ENCODE measurements at places on chromosomes 2 and 18.

- DNase-seq: no peak
Measured at GRCh38 chr2:26809211-26809610, 23.4 kb downstream of the CENPA start.

GRCh38 chr2:239128706-239129105, 272.1 kb downstream of the HDAC4 start:
- DNase-seq: no peak

GRCh38 chr2:172606285-172606684, 50.4 kb downstream of the PDK1 start:
- DNase-seq: no peak

GRCh38 chr18:9086015-9086414, 16.5 kb upstream of the NDUFV2 start:
- DNase-seq: no peak

DNA sequence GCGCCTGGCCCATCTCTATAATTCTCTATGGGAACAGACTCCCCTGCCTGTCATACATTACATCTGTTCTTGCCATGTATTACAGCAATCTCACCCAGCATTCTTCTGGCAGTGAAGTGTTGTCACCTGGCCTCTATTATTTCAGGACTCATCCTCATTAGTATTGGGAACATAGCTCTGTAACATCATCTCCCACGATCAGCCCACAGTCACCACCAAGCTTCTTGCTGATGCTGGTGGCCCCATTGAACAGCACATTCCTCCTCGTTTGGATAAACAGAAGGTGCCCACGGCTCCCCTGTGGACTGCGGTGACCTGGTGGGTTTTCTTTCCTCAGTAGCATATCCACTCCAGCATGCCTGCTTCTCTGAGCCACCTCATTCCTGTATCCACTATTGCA, 21.5 kb downstream of the CHCHD5 start:
- DNase-seq: no peak

DNA sequence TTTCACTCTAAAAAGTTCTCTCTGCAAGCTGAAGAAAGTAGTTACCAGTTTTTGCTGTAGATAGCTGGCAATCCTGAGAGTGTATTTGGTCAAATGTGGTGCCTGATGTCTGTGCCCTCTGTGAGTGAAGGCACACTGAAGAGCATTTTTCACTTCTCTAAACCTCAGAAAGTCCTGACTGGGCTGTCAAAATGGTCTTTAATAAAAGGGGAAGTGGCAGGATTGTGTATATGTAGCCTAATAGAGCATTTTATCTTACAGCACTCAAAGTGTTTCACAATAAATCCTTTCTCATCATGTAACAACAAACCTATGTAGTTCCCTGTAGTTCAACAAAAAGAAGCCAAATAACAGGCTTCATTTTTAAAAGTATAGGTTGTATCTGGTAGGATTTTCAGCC, 1552.3 kb upstream of the SLC39A10 start:
- DNase-seq: no peak

- no peak for DNase-seq
Measured at GRCh38 chr18:210733-211132, 52.4 kb downstream of the USP14 start.

GRCh38 chr2:190272457-190272842, 47.2 kb downstream of the HIBCH start:
- no peak for DNase-seq

GRCh38 chr2:38706846-38707345, 41.0 kb downstream of the GALM start:
- DNase-seq: no peak

DNA sequence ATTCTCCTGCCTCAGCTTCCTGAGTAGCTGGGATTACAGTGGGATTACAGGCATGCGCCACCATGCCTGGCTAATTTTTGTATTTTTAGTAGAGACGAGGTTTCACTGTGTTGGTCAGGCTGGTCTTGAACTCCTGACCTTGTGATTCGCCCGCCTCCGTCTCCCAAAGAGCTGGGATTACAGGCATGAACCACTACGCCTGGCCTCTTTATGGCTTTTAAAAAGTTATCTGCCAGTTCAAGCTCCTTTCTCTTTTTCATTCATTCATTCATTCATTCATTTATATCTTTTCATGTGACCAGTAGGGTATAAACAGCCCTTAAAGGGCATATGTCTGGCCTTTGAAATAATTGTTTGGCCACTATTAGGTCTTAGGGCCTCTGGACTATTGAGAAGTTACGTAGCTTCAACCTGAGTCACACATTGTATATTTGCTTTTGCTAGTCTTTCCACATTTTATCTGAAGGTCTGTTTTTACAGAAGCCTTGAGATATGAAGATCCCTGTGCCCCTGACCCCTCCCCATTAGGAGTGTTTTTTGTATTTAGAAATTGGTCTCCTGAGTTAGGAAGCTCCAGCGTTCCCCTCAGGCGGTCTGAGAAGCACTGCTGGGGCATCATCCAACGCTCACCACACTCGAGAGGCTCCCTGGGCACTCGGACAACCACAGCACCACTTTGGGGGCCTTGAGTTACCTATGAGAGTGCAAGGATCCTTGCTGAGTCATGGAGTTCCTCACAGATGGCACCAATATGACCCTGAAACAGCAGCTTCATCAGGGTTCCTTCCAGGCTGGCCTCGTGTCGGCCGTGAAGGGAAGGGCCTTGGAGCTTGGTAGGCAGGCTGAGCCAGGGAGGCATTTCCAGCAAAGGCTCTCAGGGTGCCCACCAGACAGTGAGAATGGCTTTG, 21.8 kb downstream of the FZD5 start:
- DNase-seq: no peak

GRCh38 chr18:35130236-35130635, 89.0 kb downstream of the MAPRE2 start:
- DNase-seq: no peak

DNA sequence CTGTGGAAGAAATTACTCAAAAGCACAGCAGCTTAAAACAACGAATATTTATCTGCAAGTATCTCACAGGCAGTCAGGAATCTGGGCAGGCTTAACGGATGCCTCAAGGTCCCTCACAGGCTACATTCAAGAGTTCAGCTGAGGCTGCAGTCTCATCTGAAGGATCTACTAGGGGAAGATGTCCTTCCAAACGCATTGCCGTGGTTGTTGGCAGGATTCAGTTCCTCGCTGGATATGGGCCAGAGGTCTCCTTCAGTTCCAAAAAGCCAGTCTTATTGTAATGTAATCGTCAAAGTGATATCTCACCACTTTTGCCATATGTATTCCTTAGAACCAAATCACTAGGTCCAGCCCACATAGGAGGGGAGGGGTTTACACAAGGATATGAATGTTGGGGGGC, 98.2 kb upstream of the EPAS1 start:
- DNase-seq: no peak

DNA sequence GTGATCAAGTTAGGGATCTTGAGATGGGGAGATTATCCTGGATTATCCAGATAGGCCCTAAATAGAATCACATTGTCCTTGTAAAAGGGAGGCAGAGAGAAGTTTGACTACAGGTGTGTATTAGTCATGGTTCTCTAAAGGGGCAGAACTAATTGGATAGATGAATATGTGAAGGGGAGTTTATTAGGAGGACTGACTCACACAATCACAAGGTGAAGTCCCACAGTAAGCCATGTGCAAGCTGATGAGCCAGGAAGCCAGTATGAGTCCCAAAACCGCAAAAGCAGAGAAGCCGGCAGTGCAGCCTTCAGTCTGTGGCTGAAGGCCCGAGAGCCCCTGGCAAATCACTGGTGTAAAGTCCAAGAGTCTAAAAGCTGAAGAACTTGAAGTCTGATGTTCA, 275.8 kb downstream of the KCNS3 start:
- no peak for DNase-seq

GRCh38 chr18:32884543-32884942, 111.7 kb upstream of the KLHL14 start:
- DNase-seq: no peak

Measured in HEK293T (cell line).